Nucleus accumbens (tissue), 56 donors: ENCODE measurements at places on chromosomes 12 and 14.

DNA sequence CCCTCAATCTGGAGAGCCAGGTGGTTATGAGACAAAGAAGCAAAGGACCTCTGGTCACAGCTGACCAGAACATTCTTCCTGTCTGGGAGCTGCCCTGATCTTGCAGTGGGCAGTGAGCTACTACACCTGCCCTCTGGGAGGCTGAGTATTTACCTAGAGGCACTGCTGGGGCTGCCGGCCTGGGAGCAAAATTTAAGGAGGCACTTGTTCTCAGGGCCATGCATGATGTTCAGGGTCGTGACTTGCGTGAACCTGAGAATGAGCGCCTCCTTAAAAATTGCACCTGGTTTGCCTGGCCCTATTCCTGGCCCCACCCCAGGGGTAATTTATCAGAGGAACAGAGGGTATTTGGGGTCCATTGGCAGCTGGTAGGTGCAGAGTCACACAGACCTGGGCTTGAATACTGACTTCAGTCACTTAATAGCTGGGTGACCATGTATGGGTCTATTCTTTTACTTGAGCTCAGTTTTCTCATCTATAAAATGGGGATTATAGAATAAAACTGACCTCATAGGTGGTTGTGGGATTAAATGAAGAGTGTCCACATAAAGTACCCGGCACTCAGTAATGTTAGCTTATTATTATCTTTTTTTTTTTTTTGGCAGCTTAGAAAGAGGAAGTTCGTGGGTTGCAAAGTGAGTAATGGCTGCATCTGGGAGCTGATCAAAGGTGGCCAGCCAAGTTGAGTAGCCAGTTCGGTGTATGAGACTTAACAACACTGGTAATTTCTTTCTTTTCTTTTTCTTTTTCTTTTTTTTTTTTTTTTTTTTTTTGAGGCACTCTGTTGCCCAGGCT, 107.4 kb upstream of the MED13L start:
- no peak for DNase-seq

GRCh38 chr12:57389033-57389432, 41.8 kb downstream of the R3HDM2 start:
- DNase-seq: no peak

- DNase-seq: no peak
Observed at GRCh38 chr12:2358986-2359658, 306.3 kb downstream of the CACNA1C start.

DNA sequence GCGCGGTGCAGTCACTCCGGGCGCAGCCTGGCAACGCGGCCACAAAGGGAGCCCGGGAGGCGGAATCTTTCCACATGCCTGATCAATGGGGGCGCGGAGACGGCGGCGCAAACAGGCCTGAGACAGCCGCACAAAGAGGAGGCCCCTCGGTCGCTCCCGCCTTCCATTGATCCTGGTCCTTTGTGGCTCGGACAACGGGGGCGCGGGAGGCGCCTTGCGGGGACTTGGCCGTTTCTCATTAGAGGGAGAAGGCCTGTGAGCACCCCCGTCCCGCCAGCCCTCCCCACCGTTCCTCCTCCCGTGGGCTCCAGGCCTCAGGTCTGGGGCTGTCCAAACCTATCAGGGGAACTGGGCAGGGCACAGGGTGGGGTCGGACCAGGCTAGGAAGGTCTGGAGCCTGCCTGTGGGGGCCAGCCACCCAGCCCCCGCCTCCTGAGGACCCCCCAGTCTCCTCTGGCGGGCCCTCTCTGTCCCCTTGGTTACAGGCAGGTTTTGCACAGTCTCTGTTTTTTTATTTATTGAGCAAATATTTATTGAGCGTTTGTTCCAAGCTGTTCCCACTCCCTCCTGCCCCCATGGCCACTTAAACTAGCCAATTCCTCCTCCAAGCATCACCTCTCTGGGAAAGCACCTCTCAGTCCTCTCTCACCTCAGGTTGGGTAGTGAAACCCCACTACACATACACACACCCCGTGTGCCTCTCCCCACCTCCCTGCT, 29.0 kb upstream of the MSI1 start:
- peak; percentile 6 for DNase-seq

DNA sequence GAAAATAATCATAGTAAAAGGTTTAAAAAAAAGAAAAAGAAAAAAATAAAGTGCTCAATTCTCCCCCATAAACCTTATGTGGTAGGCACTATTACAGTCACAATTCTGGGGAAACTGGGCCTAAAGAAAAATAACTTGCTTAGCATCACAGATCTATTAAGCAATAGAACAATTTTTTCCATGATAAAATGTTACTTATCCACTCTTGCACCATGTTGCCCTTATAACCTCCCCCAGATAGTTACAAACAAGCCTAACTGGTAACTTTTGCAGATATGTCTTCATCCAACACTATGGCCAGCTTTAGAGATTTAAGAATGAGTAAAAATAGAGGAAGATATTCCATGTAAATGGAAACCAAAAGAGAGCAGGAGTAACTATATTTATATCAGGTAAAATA, 164.8 kb downstream of the DUSP6 start:
- no peak for DNase-seq

DNA sequence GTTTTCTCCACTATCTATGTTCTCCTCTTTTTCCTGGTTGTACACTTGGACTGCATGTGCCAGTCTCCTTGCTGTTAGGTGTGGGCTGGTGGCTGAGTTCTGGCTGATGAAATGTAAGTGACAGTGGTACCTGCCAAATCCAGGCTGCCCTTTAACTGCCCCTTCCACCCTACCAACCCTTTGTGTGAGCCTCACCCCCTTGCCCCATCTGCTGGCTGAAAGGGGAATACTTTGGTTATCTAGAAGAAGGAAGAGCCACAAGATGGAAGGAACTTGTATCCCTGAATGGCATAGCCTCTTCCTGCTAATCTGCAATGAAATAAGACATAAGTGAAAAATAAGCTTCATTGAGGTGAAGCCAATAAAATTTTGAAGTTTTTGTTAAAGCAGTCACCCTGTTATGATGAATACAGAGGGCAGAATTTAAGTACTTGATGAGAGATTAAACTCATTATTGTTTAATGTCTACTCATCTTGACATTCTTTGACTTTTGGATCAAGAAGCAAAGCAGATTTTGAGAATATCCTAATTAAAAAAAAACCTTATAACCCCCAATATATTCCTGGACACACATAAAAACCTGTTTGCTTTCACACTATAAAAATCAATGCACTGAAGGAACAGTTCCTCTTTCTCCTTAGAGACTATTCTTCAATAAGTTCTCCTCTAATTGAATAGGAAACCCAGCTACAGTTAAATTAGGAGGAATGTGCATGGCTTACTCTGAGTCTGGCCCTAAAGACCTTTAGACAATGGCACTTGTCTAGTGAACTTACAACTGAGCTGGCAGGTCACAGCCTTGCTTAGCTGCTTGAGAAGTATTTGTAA, 262.6 kb upstream of the BTG1 start:
- no peak for DNase-seq
